Islet precursor cell (in vitro differentiated cells): ENCODE measurements at places on chromosomes 12 and 14.

DNA sequence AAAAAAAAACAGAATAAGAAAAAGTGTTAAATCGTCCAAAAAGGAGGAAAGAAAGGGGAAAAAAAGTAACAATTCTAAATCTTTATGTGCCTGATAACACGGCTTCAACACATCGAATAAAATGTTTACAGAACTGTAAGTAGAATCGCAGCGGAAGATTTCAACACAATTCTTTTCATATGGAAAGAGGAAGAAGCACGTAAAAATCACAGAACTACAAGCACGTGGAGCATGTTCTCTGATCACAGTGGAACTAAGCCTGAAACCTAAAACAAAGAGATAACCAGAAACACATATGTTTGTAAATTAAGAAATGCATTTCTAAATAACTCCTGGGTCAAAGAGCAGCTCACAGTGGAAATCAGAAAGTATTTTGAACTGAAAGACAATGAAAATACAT is 8.7 kb downstream of the CLEC7A start:
- DNase-seq, result no peak

DNA sequence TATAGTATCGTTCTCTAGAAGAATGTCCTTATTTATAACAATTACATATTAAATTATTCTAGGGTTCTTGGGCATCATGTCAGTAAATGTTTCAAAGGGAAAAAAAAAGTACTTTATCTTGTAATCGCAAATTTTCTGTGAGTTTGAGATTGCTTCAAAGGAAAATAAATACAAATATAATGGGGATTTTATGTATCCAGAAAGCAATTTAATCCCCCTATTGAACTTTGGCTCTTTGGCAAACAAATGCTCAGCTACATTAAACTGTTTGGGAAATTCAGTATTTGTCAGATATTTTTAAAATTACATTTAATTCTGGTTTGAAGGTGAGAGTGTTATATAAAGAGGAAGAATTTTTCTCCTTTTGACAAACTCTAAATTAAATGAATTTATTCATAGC is 8.0 kb downstream of the ACSS3 start:
- no peak for DNase-seq

GRCh38 chr14:57883061-57883460 is 17.2 kb upstream of the SLC35F4 start:
- no peak for DNase-seq

DNA sequence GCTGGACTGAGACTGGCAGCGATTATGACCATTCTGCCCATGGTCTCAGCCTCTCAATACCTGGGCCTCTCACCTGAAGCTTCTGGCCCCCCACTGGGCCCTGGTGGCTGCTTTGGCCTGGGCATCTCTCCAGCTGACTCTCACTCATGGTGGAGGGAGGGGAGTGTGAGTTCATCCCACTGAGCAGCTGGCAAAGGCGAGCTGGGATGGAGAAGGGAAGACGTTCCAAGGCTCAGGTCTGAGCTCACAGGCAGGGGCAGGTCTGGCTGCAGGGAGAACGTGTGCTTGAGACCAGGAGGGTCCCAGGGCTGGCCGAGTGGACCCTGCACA is 103.5 kb downstream of the TMEM121 start:
- peak; percentile 13 for DNase-seq

- peak; percentile 89 for DNase-seq
Measured at GRCh38 chr14:91418387-91419043, 895 bp upstream of the CCDC88C start.

DNA sequence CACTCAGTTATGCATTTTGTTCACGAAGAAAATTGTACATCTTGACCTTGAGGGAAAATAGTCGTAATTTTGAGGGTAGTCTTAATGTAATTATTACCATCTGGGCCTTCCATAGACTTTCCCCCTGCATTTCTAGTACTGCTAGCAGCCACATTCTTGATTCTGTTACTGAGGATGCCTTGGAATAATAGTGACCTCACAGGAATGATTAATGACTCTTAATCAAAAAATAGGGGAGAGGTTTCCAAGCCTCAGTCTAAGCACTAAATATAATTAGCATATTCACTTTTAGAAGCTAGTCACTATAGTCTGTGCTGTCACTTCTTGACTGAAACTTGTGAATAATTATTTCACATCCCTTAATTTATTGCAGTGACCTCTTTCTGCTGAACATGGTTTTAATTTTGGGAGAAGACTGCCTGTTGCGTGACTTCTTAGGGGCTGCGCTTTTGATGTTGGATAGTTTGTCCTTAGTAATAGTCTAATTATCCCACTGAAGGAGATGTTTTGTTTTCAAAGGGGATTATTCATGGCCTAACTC is 400.5 kb downstream of the ADAMTS20 start:
- DNase-seq, result no peak

GRCh38 chr12:12622418-12622817 is 10.7 kb downstream of the CREBL2 start:
- no peak for DNase-seq

- DNase-seq, result no peak
Measured at GRCh38 chr12:66516133-66516532, 162.7 kb downstream of the GRIP1 start.

- peak; percentile 83 for DNase-seq
Measured at GRCh38 chr14:59342516-59343484, 122.4 kb downstream of the GPR135 start.

DNA sequence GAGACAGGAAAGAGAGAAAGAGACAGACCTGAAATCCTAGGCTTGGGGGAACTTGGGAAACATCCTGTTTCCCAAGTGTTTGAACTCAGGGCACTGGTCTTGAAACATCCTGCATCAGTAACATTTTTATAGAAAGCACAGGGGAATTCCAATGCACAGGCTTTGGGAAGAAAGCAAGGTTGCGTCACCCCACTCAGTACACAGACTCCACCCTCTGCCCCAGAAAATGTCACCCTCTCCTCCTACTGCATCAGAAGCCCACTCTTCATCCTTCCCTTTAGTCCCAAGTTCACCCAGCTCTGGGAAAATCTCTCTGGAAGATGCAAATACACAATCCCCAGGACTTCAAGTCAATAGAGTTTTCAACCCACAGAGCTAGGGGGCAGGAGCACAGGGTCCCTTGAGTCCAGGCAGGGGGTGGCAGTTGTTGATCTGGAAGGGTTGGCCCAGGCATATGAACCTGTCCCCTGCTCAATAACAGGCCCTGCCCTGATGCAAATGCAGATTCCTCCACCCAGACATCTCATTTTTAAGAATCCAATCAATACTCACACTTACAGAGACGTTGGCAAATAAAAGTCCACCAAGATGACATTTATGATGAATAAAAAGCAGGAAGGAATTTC is 1.7 kb downstream of the RDH16 start:
- no peak for DNase-seq

- DNase-seq, result no peak
Measured at GRCh38 chr14:101368629-101369028, 192.7 kb upstream of the DIO3 start.

DNA sequence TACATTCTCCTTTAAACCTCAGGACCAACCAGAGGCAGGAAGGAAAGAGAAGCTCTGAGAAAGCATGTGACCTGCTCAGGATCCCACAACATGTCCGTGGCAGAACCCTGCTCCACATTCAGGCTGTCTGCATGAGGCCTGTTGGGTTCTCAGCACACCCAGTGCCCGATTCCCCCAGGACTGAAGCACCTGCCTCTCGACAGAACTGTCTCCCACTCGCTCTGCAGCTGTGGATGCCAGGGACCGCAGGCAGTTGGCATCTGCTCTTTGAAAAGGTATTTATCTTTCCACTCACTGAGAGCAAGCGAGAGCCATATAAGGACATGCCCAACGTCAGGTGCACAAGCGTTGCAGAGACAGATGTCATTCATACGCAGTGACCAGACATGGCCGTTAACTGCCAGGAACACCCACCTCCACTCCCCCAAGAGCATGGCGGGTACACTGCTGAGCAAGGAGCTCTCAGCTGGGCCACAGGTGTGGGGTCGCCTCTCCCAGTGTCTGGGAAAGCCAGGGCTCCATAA is 18.9 kb downstream of the PITPNM2 start:
- DNase-seq, result no peak

GRCh38 chr14:40936861-40937260 is 669.8 kb upstream of the LRFN5 start:
- no peak for DNase-seq

GRCh38 chr14:81946375-81946774 is 412.7 kb upstream of the SEL1L start:
- DNase-seq, result no peak

GRCh38 chr12:64669270-64669842 is 59.1 kb downstream of the RASSF3 start:
- peak; percentile 90 for DNase-seq

- DNase-seq, result no peak
Measured at GRCh38 chr12:3228552-3228951, 151.4 kb downstream of the TSPAN9 start.

GRCh38 chr12:26131936-26132335 is 7.1 kb upstream of the BHLHE41 start:
- no peak for DNase-seq

- no peak for DNase-seq
Measured at GRCh38 chr12:117805865-117806264, 162.9 kb downstream of the KSR2 start.

DNA sequence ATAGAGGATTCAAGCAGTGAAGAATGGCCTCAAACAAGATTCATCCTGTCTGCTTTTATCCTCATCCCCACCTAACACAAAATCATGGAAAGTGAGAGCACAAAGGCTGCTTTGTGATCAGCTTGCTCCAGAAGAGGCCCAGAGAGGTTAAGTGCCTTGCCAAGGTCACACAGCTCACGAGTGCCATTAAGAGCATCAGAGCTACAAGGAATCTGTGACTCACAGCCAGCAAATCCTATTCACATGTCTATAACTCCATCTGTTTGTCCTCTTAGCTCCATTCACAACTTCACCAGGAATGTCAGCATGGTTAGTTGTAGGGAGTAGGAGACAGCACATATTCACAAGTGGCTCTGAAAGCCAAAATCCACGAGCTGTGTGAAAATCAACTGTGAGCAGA is 79.8 kb downstream of the TTC9 start:
- DNase-seq, result peak; percentile 70

DNA sequence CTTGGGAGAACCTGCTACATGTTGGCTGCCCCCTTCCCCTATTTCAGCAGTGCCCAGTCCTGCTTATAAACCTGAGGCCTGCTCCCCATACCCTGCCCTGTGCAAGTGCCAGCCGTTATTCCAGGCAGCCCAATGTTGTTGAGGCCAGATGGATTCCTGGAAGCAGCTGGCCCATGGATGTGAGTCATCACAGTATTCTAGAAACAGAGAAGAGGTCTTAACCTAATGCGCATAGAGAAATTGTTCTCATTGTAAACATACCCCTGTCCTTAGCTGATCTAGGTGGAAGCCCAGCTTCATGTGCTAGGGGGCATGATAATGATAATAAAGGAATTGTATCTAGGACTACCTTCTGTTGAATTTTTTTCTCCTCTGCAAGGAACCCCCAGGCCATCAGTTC is 69.7 kb downstream of the TSPAN11 start:
- no peak for DNase-seq

DNA sequence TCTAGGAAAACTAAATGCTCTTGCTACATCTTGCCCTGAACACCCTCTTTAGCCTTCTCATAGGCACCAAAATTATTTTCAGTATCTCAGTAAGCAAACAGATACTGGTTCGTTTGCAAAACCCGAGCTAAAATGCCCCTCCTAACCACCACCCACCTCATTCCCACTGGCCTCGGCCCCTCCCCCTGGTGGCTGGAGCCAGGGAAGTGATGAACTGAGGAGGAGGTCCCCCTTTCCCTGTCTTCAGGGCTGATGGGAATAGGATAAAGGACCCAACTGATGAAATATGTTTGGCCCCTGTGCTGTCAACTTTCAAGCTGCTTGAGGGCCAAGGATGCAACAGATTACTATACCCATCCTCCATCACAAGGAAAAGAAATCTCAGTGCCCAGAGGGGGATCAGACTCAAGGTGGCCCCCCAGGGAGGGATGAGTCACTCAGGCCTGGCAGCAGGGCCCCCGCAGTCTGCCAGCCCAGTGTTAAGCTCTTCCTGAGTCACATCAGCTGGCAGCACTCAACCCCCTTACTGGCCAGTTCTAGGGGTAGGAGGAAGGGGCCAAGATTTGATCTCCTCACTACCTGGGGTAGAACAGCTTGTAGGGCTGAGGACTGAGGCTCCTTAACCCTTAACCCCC is 1.7 kb downstream of the ANKRD52 start:
- no peak for DNase-seq
